Transverse colon (tissue), 4 donors: ENCODE measurements at places on chromosomes 7 and 10.

DNA sequence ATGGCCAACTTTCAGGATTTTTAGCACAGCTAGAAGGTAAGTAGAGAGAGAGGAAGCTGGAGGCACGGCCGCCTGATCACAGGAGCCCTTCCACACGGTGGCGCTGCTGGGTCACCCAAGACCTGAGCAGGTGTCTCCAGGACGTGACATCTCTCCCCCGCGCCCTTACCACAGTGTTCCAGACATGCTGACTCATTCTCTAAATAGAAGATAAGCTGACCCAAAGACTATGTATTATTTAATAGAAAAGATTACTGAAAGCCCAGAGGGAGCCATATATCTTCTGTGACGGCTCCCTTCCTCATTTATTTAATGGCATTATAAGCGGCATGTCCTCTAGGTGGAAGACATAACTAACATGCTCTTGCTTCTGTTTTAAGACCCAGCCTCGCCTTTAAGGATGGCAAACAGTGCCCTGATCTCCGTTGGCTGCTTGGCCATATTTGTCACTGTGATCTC, 26.0 kb upstream of the MALSU1 start:
- peak; percentile 94 for DNase-seq

- DNase-seq: no peak
Observed at GRCh38 chr7:141220263-141220880, 146.5 kb downstream of the TMEM178B start.

DNA sequence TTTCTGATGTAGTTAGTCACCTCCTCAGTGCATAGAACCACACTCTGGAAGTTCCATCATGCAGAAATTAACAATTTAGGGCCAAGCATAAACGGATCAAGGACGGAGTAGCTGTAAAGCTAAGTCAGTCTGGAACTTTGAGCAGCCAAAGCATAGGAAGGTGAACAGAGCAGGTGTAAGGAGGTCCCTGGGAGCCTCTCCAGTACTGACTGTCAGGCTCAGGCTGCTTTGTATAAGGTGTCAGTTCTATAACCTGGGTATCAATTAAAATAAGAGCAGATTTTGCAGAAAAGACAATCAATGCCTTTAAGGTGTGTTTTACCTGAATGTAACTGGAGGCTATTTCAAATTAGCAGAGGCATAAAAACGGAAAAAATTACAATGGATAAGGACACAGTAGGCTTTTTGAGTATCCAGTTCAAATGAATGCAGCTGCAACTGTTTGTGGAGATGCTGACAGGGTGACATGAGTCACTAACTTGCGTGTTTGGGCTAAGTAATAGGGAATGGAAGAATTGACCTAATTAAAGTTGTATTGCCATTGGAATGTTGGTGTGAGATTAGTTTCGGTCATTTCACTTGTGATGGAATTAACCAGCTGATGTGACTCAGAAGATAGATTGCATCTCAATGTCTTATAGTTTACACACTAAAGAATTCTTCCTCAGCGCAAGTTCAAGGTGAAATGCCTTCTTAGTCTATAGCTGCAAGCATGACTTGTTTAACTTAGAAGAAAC, 417.9 kb upstream of the CNTNAP2 start:
- DNase-seq: no peak

GRCh38 chr7:8084836-8085235, 116.2 kb downstream of the GLCCI1 start:
- no peak for DNase-seq

GRCh38 chr7:150479023-150479716, 28.7 kb downstream of the GIMAP8 start:
- no peak for DNase-seq

GRCh38 chr7:19202599-19202998, 57.4 kb upstream of the FERD3L start:
- no peak for DNase-seq

GRCh38 chr10:100341953-100342626, 4.9 kb upstream of the SCD start:
- DNase-seq: peak; percentile 68

GRCh38 chr7:130426564-130426963, 14.3 kb downstream of the CEP41 start:
- DNase-seq: no peak
